ENCODE measurements at places on chromosomes 11 and 22. TPM values are rescaled to one million over a fixed set of nuclear protein-coding genes. Genes with fewer than 3 reads are reported as not detected.

Gene OR6A2
- not detected for total RNA-seq

Gene PHETA2
- total RNA-seq, result 14.4 TPM

Gene CWF19L2
- 23.1 TPM for total RNA-seq

Gene USP28
- 28.5 TPM for total RNA-seq

Gene TYR
- total RNA-seq, result not detected

Gene APOL1
- 50.0 TPM for total RNA-seq

Gene RCOR2
- 0.78 TPM for total RNA-seq

Gene DDIAS
- 0.49 TPM for total RNA-seq

Gene OSBPL5
- total RNA-seq, result 69.1 TPM

Gene SYT7
- total RNA-seq, result 1.0 TPM

Gene NAALADL1
- total RNA-seq, result 14.1 TPM

Gene HINFP
- 14.3 TPM for total RNA-seq

Gene CARD18
- not detected for total RNA-seq

Gene PRG3
- total RNA-seq, result not detected
